ENCODE measurements at places on chromosomes 5 and 9.
A peak's percentile ranks its signal among the peaks of the same experiment; 100 is the strongest.

DNA sequence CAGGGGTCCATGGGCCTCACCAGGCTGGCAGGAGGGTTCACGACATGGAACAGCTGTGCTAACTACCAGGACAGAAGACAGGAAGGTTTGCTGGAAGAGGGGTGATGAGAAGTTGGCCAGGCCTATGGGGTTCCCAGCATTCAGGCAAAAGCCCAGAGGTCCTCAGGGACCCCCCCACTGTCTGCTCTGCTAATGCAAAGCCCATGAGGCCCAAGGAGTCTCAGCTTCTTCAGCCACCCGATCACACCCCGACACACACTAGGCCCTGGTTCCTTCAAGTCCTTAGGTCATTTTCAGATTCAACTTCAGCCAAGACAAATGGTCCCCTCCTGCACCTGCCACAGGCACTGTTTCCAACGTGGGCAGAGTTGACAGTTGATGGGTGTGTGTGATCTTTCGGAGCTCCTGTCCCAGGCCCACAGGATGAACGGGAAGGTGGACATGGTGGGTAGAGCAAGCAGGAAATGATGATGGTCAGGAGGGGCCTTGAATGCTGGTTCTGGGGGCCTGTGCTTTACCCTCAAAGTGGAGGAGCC is 20.4 kb downstream of the ADAMTS2 start:
- DNase-seq: peak; percentile 29

DNA sequence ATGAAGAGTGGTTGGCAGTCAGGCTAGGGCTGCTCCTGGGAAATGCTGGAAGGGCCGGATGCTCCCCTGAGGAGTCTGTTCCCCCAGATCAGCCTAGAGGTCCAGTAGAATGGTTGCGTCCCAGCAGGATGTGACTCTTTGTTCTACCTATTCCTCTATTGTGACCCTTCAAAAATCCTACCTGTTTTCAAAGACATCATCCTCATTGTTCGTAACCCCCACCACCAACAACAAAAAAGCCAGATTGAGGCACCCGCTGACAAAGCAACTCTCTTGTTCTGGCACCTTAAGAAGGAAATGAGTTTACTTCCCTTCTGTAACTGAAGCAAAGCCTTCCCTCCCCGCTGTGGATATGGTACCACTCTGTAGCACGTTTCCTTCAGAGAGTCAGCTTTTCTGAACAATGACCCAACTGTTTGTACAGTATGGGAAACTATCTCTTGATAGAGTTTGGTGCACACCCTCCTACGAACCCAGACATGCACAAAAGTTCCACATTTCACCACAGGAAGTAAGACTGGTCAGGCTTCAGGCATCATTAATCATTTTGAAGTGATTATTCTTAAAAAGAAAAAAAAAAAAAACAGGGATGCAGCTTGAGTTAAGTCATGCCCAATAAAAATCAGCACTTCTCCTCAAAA is 207.2 kb downstream of the ENC1 start:
- DNase-seq: no peak

GRCh38 chr9:88947581-88948573 is 43.4 kb upstream of the S1PR3 start:
- DNase-seq: no peak

- no peak for DNase-seq
These were observed 17.0 kb downstream of the URM1 start for GRCh38 chr9:128388150-128388549.

DNA sequence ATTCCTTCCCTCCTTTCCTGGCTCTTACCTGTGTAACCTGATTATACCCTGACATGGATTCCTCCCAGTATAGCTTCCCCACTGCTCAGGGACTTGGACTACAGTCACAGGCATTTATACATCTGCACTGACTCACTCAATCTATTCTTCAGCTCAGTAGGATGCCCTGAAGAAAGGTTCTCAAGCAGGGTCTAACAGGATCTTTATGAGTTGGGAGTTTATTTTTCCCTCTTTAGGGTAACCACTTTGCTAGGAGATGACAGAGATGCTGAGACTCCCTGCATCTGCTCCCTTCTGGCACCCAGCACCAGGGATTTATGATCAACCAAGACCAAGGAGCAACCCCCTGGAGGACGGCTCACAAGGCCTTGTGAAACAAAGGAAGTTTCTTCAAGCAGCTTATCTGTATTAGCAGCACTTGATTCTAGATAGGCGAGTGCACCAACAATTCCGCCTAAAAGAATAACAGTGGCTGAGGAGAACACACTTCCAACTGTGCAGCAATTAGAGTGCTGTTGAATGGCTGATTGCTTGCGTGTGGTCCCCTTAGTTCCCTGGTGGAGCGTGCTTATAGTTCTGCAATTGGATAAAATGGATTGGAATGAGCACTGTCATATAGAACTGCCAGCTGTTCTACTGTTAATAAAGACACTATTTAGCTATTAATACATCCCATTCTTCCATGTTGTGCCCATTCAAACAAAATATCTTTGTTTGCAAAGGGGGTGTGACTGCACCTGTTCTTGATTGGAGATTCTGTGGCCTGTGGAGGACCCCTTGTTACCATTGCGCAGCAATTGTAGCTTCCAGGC is 482.6 kb downstream of the ZNF608 start:
- DNase-seq: no peak

DNA sequence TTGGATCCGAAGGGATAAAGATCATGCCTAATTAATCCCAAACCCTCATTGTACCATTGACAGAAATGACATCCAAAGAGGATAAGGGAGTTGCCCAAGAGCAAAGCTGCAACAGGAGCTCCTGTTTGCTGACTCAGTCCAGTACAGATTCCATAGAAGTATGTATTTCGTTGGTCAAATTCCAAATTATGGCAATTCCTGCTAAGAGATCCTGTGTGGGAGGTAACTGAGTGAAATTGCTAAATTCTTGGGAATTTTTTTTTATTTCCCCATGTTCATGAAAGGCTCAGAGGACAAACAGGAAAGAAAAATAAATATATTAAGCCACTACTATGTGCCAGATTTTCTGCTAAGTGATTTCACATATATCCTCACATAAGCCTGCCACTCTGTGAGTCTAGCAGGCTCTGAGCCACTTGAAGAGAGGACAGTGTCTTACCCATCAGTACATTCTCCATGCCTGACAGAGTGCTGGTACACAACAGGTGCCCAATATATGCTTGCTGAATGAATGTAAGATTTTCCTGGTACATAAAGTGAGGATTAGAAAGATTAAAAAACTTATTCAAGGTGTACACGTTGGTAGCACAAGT is 132.7 kb downstream of the GLIS3 start:
- DNase-seq: no peak

DNA sequence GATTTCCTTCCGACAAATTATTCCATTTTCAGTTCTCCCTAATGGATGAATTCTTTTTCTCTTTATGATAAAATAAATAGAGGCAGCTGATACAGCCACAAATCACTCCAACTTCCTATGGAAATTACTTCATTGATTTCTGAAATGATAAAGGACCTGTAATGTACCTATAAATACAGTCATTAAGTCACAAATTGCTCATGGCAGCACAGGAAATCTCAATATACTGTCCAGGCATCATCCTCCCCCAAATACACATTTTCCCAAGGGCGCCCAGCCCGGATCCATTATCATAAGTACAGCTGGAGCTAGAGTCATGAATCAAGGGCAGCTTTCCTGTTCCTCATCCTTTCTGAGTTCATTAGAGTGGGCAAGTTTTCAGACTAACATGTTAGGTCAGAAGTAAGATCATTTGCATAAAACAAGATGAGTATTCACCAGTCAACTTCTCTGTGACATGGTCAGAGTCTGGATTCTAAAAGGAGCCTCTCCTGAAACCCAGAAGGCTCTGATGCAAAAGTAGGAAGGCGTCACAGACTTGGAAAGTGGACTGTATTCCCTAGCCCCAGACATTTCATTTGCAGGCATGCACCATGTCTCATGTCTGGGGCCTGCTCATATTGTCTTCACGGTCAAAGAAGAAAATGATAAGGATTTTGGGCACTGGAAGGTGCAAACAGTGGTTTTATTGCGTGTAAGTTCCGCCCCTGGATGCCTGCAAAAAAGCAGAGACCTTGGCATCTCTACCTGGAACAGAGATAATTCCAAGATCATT is 383.2 kb downstream of the PLK2 start:
- no peak for DNase-seq

- no peak for DNase-seq
These were observed 249.4 kb upstream of the TRIM32 start for GRCh38 chr9:116437411-116438370.

DNA sequence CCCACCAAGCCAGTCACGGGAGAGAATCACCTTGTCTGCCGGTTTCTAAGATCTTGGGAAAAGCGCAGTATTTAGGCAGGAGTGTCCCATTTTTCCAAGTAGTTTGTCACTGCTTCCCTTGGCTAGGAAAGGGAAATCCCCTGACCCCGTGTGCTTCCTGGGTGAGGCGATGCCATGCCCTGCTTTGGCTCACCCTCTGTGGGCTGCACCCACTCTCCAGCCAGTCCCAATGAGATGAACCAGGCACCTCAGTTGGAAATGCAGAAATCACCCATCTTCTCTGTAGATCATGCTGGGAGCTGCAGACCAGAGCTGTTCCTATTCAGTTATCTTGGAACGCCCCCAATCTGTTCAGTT is 116.9 kb downstream of the RAB3C start:
- no peak for DNase-seq

GRCh38 chr5:74424162-74424868 is 216.2 kb downstream of the ENC1 start:
- no peak for DNase-seq

GRCh38 chr5:82561797-82562196 is 283.6 kb upstream of the RPS23 start:
- no peak for DNase-seq

DNA sequence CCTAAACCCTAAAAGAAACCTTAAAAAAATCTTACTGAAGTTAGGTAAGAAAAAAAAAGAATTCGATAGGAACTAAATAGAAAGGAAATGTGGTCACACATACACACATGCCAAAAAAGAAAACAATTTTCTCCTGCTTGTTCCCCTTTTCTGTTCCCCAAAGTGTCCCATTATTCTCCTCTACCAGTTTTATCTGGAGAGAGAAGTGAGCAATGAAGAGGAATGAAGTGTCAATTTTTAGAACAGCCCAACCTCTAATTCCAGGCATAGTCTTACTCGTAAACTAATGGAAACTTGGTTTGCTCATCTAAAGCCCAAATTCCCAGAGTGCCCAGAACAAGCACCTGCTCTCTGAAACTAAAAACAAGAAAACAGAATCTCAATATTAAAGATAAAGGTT is 26.1 kb downstream of the AP3B1 start:
- no peak for DNase-seq

DNA sequence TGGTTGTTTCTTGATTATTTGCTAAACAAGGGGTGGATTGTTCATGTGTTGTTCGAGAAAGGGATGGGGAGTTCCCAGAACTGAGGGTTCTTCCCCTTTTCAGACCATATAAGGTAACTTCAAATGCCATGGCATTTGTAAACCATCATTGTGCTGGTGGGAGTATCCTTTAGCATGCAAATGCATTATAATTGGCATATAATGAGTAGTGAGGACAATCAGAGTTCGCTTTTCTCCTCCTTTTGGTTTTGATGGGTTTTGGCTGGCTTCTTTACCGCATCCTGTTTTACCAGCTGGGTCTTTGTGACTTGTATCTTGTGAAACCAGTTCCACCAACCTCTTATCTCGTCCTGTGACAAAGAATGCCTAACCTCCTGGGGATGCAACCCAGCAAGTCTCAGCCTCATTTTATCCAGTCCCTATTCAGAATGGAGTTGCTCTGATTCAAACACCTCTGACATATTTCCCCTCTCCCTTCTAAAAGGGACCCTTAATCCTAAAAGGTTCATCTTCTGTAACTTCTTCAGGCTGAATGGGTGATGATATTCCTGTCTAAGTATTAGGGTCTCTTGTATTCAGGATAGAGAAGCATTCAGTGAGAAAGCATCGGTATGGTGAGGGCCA is 8.7 kb upstream of the FBN2 start:
- no peak for DNase-seq

DNA sequence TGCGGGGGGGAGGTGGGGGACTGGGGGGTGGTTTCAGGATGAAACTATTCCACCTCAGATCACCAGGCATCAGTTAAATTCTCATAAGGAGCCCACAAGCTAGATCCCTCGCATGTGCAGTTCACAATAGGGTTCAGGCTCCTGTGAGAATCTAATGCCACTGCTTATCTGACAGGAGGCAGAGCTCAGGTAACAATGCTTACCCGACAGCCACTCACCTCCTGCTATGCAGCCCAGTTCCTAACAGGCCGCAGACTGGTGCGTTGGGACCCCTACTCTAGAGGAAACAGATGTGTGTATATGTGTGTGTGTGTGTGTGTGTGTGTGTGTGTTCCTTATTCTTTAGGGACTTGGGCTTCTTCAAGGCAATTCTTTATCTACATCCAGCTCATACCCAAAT is 352.3 kb upstream of the CCNH start:
- no peak for DNase-seq

DNA sequence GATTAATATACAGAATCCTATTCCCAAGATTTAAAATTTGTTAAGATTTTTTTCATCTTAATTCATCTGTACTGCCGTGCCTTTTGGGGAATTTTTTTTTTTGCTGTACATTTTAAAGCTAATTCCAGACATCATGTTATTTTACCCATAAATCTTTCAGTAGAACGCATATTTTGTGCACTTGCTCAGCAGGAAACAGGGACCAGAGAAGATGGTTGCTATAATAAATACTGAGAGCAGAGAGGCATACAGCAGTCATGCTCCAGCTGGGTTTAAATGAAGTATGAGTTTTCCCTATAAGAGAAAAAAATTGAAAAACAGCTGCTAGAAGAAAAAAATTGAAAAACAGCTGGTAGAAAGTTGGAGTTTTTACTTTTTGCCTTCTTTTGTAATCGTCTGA is 196.9 kb upstream of the PUM3 start:
- DNase-seq: no peak

DNA sequence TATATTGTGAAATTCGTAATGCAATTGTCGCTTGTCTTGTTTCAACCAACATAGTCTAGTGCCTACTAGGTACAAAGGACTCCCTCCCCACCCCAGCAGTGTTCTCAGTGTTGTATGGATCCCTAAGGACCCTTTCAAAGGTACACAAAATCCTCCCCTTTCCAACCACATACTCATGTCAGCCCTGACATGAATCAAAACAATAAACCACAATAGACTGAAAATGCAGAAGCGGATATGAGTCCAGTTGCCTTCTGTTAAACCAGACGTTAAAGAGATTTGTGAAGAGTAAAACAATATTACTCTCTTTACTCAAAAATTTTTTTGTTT is 82.4 kb upstream of the IFNK start:
- DNase-seq: no peak

GRCh38 chr9:135252980-135253304 is 165.5 kb downstream of the OLFM1 start:
- DNase-seq: peak; percentile 24

DNA sequence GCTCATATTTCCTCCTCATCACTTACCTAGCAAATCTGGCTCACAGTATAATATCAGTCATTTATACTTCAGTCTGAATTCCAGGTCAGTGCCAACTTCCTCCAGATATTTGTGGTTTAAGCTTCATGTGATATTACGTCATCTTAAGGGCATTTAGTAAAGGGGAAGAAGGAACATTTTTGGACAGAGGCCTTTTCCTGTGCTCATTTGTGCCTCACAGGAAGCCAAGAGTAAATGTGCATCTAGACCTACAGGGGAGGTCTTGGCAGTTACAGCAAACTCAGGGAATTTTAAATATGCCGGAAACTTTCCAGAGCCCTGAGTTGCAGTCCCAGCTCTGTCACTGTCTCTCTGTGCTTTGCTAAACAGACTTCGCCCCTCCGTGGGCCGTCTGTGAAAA is 12.3 kb upstream of the KCNIP1 start:
- DNase-seq: no peak

GRCh38 chr9:132794730-132795380 is 83.2 kb downstream of the AK8 start:
- DNase-seq: no peak

GRCh38 chr9:68619072-68619471 is 78.4 kb upstream of the TMEM252 start:
- no peak for DNase-seq

All from aorta (tissue), 5 donors.